GM18507 (cell line): ENCODE measurements at places on chromosomes 7 and 10.

- DNase-seq: no peak
These were observed 125.0 kb upstream of the NPY start for GRCh38 chr7:24158975-24159374.

DNA sequence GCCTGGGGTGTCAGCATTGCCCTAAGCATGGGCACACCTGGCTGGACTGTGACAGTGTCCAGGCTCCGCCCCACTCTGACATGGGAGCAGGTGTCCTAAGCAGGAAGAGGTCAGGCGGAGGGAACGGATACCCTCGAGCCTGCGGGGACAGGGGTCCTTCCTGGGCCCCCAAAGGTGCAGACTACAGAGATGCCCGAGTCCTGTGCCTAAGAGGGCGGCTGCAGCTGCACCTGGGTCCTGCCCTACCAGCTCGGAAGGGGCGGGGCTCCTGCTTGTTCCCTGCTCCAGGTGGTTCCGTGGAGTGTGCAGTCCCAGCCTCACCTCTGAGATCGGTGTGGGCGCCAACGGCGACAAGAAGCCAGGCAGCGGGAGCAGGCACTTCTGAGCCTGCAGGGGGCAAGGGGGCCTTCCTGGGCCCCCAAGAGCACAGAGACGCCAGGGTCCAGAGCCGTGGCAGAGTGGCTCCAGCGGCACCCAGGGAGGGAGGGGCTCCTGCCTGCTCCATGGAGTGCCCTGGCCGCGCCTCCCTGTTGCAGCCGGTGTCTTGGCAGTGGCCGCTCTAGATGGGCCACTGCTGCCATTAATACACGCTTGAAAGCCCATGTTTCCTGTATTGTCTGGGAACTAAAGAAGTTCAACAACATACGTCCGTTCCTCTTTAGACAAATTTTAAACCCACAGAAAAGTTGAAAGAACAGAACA is 64.5 kb upstream of the CACNA2D1 start:
- DNase-seq: no peak

- no peak for DNase-seq
These were observed 53.2 kb upstream of the ABLIM1 start for GRCh38 chr10:114711176-114711868.

DNA sequence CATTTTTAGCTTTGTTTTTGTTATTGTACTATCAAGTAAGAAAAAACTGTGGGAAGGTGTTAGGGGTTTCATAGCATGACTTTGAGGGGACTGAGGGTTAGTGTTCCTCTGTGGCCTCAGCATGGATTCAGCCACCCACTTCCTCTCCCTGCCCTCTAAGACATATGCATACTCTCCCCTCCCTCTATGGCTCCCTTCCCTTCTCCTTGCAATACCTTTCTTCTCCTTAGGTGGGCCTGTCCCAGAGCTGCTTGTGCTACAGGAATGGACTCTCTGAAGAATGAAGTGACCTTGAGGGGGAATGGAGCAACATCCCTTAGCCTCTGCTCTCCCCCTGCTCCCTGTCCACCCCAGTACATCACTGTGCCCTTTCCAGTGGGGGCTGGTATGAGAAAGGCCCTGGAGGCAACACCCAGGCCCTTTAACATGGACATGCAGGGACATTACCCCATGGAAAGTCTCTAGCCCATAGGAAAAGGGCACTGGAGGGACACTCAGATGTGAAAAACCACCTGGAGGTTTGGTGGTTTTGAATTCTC is 22.4 kb downstream of the CDH23 start:
- no peak for DNase-seq

DNA sequence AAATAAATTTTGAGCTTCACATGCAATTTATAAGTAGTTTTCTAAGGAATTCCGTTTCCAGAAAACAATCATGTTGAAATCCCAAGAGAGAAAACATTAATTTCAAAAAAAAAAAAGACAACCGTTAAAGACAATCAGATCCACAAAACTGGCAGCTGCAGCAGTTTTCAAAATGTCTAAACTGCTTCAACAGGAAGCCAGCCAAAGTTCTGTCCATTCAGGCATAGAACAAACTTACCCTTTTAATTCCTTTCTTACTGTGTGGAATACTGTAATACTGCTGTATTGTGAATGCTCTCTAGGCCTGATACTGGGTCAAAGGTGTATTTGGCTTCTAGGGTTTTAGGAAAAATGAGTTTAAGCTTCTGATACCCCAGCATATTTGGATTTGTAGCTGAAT is 31.6 kb downstream of the HOXA1 start:
- DNase-seq: no peak

- no peak for DNase-seq
These were observed 208.2 kb upstream of the PRPS1L1 start for GRCh38 chr7:18235819-18236218.

- DNase-seq: no peak
These were observed 145.6 kb downstream of the DOCK4 start for GRCh38 chr7:112060625-112061024.

- DNase-seq: no peak
These were observed 208.0 kb upstream of the FERD3L start for GRCh38 chr7:19353180-19353579.

GRCh38 chr7:80720146-80720545 is 81.7 kb downstream of the CD36 start:
- DNase-seq: no peak

- no peak for DNase-seq
These were observed 34.5 kb upstream of the MEOX2 start for GRCh38 chr7:15720849-15721471.

- DNase-seq: no peak
These were observed 7.7 kb downstream of the RHEB start for GRCh38 chr7:151511946-151512345.

DNA sequence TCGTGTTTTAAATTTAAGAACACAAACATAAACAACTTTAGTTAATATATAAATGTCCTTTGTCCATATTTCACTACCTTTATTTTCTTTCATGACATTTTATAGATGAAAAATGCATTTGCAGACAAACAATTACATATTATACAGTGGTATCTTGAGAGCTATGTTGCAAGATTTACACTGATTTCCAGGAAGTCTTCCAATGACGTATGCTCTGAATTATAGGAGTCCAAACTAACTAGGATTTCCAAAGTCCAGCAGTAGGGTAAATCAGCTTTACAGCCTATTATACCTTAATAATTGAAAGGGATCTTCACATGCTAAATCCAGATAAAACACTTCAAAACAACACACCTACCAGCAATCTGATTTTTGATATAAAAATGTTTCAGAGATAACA is 69.4 kb downstream of the HYCC1 start:
- no peak for DNase-seq

GRCh38 chr7:151849008-151849878 is 27.7 kb downstream of the PRKAG2 start:
- DNase-seq: no peak

- no peak for DNase-seq
These were observed 24.8 kb upstream of the OCM2 start for GRCh38 chr7:98014830-98015229.

- no peak for DNase-seq
These were observed 114.0 kb downstream of the PRKCQ start for GRCh38 chr10:6465854-6466601.

- DNase-seq: no peak
These were observed 52.8 kb upstream of the AOAH start for GRCh38 chr7:36777062-36777461.

GRCh38 chr10:132714986-132715775 is 70.8 kb downstream of the NKX6-2 start:
- DNase-seq: no peak

DNA sequence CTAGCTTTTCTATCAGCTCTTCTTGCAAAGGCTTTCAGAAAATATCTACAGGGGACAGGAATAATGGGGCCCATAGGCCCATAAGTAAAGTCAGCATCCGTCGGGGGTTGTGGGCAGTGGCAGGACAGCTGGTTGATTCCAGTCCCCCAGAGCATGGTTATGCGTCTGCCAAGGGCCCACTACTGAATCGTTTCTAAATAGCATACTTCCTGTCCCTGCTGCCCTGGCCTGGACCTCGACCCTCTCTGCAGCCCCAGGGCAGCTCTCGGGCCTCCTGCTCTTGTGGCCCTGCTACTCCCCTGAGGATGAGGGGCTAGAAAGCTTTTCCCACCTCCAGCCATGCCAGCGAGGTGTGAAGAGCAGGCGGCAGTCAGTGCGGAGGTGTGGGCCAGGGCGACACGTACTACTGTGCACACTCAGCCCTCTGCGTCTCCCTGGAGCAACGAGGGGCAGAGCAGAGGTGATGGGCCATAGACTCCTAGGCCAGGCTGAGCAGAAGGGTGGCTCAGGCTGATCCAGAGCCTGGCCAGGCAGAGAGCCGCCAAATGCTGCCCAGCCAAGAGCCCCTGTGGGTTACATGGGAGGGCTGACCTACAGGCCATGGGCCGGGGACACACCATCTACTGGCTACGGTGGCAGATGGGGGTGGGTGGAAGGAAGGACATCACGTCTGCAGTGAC is 4.7 kb upstream of the OPN4 start:
- DNase-seq: no peak

DNA sequence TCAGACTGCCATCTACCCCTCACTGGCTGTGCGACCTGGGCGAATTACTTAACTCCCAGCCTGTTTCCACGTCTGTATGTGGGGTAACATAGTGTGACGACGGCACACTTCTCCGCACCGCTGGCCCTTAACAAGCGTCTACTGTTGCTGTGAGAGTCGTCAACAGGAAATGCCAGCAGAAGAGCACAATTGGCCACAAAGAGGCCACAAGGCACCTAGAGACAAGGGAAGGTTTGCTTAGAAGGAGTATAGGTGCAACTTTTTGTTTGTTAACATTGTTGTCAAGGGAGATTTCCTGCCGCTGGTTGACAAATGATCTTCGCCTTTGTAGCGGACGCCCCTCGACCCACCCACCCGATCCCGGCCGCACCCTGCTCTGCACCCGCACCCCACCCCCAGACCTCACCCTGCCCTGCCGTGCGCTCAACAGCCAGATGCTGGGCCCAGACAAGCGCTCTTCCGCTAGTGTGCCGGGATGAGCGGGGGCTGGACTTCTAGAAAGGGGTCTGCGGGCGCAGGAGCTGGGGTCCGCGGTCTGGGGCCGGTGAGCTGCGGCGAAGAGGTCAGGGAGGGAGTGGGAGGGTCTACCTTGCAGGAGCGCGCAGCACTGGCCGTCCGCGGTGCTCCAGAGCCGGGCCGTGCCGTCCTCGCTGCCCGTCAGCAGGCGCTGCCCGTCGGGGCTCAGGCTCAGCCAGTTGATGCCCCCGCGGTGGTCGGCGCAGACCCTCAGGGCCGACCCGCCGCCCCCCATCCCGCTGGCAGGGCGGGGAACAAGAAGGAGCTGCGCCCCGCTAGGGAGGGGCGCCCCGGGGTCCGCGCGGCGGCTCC is 785 bp downstream of the WDR86 start:
- DNase-seq: no peak

DNA sequence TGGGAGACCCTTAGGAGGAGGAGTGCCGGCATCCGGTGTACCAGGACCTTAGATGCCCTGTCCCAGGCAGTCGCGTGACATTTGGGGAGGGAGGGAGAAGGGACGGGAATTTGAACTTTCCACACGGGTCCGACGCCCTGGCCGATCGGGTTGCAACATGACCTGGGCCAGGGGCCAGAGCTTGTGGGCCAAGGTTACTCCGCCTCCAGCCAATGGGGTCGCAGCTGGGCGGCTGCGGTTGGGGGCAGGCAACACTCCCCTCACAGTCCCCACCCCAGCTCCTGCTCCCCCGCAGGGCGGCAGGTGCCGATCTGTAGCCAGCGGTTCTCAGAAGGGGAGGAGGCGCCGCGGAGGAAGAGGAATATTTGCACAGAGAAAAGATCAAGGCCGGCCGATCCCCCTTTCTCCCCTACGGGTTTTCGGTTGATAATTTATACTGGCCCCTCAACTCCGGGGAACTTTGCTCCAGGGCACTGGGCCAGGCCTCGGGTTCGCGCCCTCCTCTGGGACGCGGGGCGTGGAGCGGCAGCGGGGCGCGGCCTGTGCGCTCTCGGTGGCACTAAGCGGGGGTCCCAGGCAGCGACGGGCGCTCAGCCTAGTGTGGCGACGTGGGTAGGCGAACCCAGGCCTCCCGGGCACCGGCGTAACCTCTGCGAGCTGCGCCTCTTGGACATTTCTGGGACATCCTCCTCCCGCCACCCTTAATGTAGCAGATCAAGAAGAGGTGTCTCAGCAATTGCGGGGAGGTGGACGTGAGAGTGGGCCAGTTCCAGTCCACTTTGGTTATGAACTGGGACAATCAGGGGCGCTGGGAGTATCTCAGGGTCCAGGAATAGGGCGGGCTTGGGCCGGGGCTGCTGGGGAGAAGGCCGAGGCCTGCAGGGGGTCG is 1.2 kb downstream of the MLXIPL start:
- DNase-seq: no peak

DNA sequence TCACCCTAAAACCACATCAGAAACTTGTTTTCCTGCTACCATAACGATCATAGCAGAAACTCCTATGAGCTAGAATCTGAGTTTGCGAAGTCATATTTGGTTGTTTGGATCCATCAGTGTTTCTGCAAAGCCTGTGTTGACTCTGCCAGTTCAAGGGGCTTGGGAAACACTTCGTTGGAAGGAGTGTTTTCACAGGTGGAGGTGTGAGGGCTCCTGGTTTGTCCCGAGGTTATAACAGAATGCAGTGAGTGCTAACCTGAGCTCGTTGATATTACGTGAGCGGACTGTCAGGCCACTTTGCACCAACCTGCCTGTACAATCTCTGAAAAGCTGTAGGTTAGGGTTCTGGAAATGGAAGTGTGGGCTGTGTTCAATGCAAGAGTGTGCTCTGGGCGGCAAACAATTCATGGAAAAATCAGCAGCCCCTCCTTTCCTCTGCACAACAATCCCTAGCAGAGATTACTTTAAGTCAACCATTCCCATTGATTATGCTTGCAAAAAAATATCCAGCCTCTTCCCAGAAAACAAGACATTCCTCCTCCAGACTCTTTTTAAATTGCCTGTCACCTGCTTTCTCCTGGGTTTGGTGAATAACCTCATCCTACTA is 622.0 kb downstream of the TYW1 start:
- no peak for DNase-seq

DNA sequence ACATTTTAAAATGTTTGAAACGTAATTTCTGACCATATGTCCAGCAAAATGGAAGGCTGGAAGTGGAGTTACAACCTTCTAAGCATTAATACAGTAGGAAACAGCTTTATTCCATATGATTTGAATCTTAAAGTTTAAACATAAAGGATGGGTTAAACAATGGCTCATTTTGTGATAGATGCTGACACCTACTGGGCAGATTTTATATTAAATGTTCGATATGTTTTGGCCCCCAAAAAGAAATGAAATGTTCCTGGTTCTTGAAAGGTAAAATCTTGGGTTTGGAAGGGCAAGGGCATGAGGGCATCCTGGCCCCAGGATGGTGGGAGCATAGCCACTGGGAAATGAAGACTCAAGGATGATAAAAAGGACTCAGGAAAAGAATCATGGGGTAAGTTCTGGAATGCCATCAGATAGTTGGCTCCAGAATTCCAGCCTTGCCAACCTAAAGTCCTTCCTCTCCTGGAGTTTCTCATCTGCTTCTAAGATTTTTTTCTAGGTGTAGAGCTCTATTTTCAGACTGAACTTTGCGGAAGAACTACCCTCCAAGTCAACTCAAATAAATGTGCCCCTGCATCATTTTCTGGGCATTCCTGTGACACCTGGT is 34.6 kb upstream of the SLC35G1 start:
- DNase-seq: no peak

DNA sequence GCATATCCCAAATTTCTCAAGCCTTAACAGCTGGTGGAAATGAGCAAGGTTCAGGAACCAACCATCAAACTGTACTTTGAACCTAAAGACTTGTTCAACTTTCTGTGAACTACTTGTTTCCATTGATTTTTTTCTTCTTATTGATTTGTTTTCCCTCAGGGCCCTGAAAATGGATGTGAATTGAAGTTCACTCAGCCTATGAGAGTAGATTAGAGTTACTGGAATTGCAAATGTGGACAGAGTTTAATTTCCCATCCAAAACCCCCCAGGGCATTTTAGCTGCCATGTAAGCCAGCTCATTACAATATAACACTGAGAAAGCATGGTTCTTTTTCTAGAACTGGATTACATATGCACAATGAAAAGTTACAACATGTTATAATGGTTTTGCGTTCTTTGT is 1105.7 kb downstream of the REEP3 start:
- no peak for DNase-seq
